ENCODE measurements at places on chromosomes 2 and 18.

- no peak for DNase-seq
These were observed 465.1 kb downstream of the TGIF1 start for GRCh38 chr18:3914833-3915610.

GRCh38 chr18:51195086-51195450, 2.4 kb downstream of the MEX3C start:
- no peak for DNase-seq

DNA sequence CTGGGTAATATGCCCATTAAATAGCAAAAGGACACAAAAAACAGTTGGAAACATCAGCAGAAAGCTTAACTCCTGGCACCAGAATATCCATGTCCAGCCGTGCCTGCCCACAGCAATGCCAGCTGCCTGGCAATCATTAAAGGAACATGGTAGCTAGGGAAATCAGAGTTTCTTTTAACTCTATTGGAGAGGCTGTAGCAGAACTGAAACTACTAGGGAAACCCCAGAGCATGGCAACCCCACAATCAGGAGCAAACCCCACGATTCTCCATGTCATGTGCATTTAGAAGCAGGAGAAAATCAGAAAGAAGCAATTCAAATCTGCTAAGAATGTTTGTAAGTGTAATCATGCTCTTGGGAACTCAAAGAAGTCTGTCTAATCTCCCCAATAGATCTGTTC, 409.0 kb upstream of the SMIM21 start:
- DNase-seq = no peak

GRCh38 chr2:173751245-173751975, 213.8 kb downstream of the SP3 start:
- DNase-seq = no peak

DNA sequence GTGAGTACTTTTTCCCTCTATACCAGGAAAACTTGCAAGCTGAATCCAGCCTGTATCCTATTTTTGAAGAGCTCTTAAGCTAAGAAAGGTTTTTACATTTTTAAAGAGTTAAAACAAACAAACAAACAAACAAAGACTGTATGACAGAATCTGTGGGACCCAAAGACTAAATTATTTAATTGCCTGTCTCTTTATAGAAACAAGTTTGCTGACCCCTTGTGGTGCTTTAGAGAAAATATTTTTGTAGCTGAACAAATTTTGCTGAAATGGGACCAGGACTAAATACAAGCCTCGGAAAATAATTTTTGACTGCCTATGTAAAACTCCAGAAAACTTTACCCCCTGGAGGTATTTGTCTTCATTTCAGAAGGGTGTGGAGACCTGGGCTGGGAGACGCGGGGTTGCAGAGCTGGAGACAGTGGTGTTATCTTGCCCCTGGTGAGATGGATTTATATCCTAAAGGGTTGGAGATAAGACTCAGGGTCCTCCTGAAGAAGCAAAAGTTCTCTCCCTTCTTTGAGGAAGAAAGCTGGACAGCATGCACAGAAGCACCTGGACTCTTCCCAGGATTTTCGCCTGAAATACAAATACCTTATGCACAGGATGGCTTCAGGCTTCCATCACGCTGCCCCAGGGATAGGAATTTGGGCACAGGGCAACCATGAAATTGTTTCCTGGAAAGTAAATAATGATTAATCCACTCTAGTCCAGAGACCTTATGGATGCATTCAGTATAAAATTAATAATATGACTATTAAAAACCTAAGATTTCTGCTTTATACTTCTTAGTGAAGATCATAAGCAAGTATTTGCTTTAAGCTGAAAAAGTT, 54.3 kb downstream of the TMX3 start:
- DNase-seq = no peak

- DNase-seq = no peak
These were observed 8.1 kb downstream of the LBH start for GRCh38 chr2:30239308-30239985.

GRCh38 chr18:54032412-54032811, 192.1 kb downstream of the MBD2 start:
- no peak for DNase-seq

DNA sequence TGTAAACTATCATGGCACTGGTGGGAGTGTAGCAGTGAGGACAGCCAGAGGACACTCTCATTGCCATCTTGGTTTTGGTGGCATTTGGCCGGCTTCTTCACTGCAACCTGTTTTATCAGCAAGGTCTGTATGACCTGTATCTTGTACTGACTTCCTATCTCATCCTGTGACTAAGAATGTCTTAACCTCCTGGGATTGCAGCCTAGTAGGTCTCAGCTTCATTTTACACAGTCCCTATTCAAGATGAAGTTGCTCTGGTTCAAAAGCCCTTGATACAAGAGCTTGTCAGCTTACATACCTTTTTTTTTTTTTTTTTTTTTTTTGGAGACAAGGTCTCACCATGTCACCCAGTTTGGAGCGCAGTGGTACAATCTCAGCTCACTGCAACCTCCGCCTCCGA, 110.9 kb downstream of the METTL8 start:
- DNase-seq = no peak

GRCh38 chr2:147660680-147661079, 184.1 kb upstream of the ACVR2A start:
- no peak for DNase-seq

GRCh38 chr2:96531872-96532505, 4.6 kb upstream of the ARID5A start:
- peak; percentile 75 for DNase-seq

GRCh38 chr2:112692495-112692911, 28.3 kb upstream of the NT5DC4 start:
- DNase-seq = peak; percentile 72

DNA sequence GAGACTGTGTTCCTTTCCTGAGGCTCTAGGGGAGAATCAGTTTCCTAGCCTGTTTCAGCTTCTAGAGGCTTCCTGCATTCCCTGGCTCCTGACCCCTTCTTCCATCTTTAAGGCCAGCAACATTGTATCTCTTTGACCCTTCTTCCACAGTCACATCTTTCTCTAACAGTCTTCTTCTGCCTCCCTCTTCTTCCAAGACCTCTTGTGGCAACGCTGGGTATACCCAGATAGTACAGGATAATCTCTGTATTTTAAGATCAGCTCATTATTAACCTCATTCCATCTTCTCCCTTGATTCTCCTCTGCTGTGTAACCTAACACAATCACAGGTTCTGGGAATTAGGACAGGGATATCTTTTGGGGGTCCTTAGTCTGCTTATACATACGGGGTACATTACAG, 8.9 kb upstream of the MYL12A start:
- no peak for DNase-seq

- DNase-seq = no peak
These were observed 215.4 kb upstream of the NRXN1 start for GRCh38 chr2:51247252-51247805.

- DNase-seq = no peak
These were observed 97.9 kb upstream of the DLX2 start for GRCh38 chr2:172200495-172201085.

GRCh38 chr2:199471443-199472057, 13.8 kb upstream of the SATB2 start:
- DNase-seq = peak; percentile 41

GRCh38 chr2:190190507-190191162, 128.1 kb upstream of the MSTN start:
- no peak for DNase-seq

- DNase-seq = no peak
These were observed 83.9 kb downstream of the INHBB start for GRCh38 chr2:120429586-120430500.

- no peak for DNase-seq
These were observed 1.9 kb upstream of the PROM2 start for GRCh38 chr2:95272299-95272751.

DNA sequence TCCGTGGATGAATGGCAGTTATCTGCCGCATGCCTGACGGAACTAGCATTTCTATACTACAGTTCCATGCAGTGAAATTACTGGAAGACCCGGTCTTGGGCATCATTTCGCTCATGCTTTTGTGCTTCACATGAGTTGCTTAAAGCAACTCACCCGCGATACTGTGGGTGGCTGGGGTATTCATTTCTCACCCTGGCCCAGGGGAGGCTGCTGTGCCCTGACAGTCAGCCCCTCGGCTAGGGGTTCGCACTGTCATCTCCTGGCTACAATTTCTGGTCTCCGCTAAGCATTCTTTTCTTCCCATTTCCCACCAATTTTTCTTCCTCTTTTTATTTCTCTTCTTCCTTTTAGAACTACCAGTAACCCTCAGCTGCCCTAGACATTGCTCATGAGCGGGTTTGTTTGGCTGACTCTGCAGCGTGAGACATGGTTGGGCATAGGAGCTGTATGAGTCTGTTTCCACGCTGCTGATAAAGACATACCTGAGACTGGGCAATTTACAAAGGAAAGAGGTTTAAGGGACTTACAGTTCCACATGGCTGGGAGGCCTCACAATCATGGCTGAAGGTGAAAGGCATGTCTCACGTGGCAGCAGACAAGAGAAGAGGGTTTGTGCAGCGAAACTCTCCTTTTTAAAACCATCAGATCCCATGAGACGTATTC, 16.5 kb upstream of the CNDP2 start:
- no peak for DNase-seq

- DNase-seq = no peak
These were observed 17.6 kb downstream of the SATB2 start for GRCh38 chr2:199440118-199440517.

- DNase-seq = no peak
These were observed 10.1 kb downstream of the CYP26B1 start for GRCh38 chr2:72137498-72138010.

DNA sequence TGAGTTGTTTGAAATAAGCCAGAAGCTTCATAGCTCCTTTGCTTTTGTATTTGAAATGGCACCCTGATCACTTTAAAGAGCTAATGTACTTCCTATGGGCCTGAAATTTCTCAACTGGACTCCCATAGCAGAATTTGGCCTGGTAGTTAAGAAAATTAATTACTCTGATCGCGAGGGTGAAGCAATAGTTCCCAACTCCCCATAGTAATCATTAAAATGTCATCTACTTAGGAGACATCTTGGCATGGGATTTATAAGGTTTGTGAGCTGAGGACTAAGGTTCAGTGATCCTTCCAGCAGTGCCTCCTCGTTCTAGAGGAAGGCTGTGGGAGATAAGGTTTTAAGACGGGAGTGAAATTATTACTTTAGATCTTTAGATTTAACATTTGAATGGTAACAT, 581.0 kb downstream of the ARHGAP15 start:
- DNase-seq = no peak

GRCh38 chr2:138512672-138513071, 11.1 kb downstream of the SPOPL start:
- DNase-seq = no peak

- DNase-seq = no peak
These were observed 121.5 kb downstream of the WDSUB1 start for GRCh38 chr2:159165048-159165447.

GRCh38 chr2:181959508-181959907, 26.1 kb upstream of the PPP1R1C start:
- no peak for DNase-seq

DNA sequence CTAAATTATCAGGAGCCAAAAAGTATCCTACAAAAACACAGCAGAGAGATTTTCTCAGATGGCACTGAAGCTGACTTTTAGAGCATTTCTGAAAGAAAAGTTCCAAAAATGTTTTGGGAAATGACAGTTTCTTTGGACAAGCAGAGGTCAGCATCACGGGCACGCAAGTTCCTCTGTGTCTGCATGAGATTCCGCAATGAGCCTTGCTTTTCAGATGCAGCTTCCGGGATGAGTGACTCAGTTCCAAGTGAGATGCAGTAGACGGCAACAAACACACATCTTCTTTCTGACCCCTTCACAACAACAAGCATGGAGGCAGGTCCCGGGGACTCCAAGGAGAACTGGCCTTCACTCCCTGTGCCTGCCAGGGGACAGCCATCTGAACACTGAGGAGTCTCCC, 76.6 kb downstream of the EIPR1 start:
- no peak for DNase-seq

- no peak for DNase-seq
These were observed 52.6 kb downstream of the GNAL start for GRCh38 chr18:11741505-11742145.

DNA sequence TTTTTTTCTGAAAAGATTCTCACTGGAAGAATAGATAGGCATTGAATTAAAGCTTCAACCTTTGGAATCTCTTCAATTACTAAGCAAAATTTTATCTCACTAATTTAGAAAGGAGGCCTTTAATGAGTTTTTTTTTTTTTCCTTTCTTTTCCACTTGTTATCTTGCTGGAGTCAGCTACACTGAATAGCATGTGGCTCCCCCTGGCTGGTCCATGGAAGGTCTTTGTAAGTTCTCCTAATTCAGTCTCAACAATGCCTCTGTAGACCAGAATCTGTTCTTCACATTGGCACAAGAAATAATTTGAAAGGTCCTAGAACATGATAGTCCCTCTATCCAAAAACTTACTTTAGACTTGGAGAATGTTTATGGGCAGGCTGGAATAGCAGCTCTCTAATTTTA, 24.2 kb upstream of the SCN1A start:
- no peak for DNase-seq

DNA sequence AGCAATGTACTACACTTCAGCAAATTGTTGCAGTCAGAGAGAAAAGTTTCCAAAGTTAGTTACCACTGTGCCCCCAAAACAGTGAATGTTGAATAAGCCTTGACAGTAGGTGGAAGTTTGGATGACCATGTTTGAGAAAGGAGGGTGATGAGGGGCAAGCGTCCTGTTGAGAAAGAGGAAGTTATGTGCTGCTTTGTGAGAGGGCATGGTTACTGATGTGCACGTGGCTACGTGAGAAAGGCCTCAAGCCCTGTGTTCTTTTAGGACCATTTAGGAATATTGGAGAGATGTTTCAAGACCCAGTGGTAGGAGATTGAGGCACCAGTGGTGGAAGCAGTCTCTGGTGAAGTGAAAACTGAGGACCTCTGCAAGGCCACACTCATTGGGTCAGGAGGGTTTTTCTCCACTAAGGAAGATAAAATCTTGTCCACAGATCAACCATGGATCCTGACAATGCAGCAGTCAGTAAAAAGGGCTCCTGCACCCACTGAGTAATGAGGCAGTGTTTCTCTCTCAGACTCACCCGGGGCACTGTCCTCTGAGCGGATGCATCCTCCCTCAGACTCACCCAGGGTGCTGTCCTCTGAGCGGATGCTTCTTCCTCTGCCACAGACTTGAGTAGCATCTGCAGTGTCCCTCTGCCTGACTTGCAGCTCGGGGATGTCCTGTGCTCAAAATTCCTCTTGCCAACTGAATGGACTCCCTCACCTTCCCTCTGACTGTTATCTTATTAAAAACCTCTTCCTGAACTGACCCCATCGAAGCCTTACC, 34.7 kb upstream of the ACTR3 start:
- no peak for DNase-seq
